Glutamatergic neuron (in vitro differentiated cells): ENCODE measurements at places on chromosomes 1 and 21.
A peak's percentile ranks its signal among the peaks of the same experiment; 100 is the strongest.

DNA sequence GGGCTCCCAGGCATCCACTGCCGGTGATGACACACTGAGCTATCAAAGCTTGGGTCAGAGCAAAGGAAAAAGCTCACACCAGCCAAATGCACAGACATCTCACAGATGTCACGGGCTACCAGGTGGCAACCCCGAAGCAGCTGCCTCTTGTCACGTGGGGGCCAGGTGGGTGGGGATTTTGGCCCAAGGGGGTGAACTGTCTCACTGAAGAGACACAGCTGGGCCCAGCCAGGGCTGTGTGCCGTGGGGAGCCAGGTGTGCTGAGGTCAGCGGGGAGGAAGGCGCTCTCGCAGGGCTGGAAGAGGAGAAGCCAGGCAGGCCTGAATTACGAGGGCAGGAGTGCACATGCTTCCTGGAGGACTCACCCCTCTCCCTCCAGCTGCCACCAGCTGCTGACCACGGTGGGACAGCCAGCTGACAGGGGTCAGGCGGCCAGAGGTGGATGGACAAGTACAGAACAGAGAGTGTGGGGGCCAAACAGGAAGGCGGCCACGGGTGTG is 32.4 kb downstream of the KCNN3 start:
- no peaks in the 10 kb centered on the region for H3K36me3 ChIP-seq
- H3K4me3 ChIP-seq: peak overlapping the region; percentile 55
- H3K27me3 ChIP-seq: peaks cover 29% of the 10 kb centered on the region
- H3K27ac ChIP-seq: peak overlapping the region; percentile 95
- peak; percentile 78 for DNase-seq

GRCh38 chr1:211352465-211352864 is 25.8 kb downstream of the TRAF5 start:
- no peaks in the 10 kb centered on the region for H3K27me3 ChIP-seq
- DNase-seq: no peak
- H3K4me3 ChIP-seq: no peak overlapping the region
- H3K27ac ChIP-seq: no peak overlapping the region
- peaks cover 17% of the 10 kb centered on the region for H3K36me3 ChIP-seq
- H3K4me1 ChIP-seq: no peaks in the 10 kb centered on the region

GRCh38 chr1:189131576-189131975 is 1346.1 kb downstream of the BRINP3 start:
- no peaks in the 10 kb centered on the region for H3K27me3 ChIP-seq
- no peak overlapping the region for H3K27ac ChIP-seq
- H3K36me3 ChIP-seq: no peaks in the 10 kb centered on the region
- no peak overlapping the region for H3K4me3 ChIP-seq
- no peaks in the 10 kb centered on the region for H3K4me1 ChIP-seq

DNA sequence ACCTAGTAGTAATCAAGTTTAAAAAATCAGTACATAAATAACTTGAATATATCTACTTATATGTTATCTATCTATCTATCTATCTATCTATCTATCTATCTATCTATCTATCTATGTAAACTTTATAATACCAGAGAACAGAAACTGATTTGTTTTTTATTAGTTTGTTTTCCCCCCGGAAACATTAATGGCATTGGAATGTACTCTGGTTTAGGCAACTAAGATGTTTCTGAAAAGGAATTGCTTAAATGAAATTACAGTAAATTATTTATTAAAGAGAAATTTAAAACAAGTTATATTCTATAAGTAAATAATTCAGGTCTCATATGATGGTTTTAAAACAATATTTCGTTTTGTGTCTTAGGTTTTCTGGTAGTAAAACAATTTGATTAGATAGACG is 681.0 kb upstream of the ADAMTS5 start:
- no peak overlapping the region for H3K4me3 ChIP-seq
- H3K27ac ChIP-seq: no peak overlapping the region

DNA sequence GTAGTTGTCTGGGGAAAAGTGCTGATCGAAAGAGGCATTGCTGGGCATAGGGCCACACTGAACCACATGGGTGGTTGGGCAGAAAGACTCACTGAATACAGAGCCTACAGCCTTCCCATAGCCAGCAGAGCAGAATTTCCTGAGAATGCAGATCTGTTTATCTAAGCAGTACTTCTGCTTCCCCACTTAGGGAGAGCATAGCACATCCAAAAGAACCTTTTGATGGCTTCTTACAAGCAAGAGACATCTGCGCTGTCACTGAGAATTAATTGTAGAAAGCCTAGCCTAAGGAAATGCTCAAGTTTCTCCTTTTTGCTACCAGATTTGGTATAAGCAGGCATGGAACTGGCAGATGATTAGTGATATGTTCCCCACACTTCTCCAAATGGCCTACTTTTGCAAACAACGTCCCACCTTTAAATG is 13.0 kb upstream of the KLHDC8A start:
- H3K4me1 ChIP-seq: peaks cover 23% of the 10 kb centered on the region
- H3K36me3 ChIP-seq: no peaks in the 10 kb centered on the region
- DNase-seq: no peak

DNA sequence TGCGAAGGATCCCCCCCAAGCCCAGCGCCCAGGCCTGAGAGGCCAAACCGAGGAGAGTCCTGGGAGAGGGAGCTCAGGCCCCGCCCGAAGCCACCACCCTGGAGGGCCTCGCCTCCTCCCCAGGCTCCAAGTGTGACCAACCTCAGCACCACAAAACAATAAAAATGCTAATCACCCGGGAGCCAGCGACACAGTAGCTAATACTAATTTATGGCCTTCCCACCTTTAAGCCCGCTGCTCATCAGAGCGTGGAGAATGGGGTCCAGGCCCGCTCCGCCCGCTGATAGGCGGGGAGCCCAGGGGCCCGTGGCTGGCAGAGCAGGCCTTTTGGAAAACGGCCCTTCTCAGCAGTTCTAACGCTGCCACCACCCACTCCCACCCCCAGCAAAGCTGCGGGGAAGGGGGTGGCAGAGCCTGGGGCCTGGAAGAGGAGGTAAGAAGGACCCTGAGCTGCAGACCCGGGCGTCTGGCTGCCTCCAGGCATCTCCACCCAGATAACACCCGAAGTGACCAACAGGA is 20.4 kb upstream of the TAS1R2 start:
- no peaks in the 10 kb centered on the region for H3K4me1 ChIP-seq
- H3K4me3 ChIP-seq: no peak overlapping the region
- H3K36me3 ChIP-seq: no peaks in the 10 kb centered on the region
- H3K27me3 ChIP-seq: peaks cover 5% of the 10 kb centered on the region
